ENCODE measurements at places on chromosomes 11 and 22.

DNA sequence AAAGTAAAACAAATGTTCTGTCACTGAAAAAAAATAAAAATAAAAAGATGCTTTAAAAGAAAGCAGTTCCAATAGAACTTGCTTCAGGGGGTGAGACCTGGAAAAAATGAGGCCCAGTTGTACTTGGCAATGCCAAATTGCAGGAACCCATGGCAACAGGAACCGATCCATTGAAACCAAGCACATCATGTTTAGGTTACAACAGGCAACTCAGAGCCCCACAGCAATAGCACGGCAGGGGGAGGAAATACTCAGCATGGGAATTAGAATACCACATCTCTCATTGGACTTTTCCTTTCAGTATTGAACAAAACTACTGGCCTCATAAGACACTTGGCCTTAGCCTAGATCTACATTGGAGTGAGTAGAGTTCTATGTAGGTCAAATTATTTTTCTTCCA, 84.3 kb downstream of the MSANTD4 start:
- no peak for DNase-seq

DNA sequence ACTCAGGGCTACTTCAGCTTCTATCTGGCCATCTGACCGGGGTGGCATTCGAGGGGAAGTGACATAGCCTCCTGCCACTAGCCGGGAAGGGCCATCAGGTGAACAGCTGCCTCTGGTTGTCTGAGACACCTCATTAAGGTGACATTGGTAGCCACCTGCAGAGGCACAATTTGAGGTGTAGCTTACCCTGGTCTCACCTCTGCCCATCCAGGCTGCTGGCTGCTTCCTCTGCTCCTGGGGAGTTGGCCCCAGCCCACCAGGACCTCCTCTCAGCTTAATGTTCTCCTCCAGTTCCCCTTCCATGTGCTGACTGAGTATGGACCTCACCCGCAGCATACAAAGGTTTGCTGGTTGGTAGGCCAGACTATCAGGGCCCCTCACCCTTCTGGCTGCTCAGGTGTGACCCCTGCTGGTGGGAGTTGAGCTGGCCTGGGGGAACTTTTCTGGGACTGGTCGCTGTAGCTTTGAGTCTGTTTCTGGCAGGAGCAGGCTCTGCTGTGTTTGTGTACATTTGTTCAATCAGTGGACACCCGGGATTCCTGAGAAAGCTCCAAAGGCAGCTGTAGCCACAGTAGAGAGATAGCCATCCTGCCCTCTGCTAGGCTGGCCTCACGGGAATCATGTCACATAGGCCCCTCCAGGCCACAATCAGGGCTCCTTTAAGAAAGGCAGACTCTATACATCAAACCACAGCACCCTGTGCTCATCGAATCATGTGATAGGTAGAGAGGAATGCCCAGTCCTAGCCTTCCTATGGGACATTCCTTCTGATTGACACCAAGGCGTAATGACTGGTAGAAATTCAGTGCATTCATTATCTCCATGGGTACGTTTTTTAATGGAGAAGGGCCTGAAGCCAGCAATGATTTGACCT, 295.1 kb upstream of the PLET1 start:
- peak; percentile 32 for DNase-seq

DNA sequence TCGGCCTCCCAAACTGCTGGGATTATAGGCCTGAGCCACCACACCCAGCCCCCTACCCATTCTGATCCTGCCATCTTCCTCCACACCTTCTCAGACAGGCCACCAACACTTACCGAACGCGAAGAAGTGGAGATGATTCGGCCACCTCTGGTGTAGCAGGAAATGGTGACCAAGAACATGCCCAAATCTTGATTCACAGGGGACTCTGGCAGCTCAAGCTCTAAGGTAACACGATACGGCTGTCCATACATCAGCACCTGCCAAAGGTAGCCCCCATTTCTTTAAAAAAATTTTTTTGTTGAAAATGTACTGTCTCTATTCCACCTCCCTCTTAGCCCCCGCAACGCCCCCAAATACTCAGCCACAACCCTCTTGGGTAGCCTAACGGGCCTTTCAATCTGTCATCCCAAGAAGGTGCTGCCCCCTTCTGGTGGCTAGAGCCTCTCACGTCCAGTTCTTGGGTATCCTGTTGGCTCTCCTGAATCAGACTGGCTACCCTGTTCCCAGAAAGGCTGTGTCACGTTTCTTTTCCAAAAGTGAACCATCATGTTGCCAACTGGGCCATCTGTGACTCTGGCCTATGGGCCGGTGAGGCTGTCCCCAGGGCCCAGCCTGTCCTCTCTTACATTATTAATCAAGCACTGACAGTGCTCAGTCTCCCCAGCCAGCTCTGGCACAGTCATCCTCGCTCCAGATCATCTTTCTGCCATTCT, 5.3 kb upstream of the LRRN4CL start:
- peak; percentile 30 for DNase-seq

GRCh38 chr11:17822401-17822781, 87.8 kb downstream of the KCNC1 start:
- DNase-seq, result no peak

GRCh38 chr11:45212566-45213315, 66.3 kb downstream of the PRDM11 start:
- no peak for DNase-seq

Data from NCI-H1417 (cell line).